Glomerular endothelial cell (primary cell): ENCODE measurements at places on chromosomes 12 and 14. TPM values are rescaled to one million over a fixed set of nuclear protein-coding genes. Genes with fewer than 3 reads are reported as not detected.
A peak's percentile ranks its signal among the peaks of the same experiment; 100 is the strongest.

DNA sequence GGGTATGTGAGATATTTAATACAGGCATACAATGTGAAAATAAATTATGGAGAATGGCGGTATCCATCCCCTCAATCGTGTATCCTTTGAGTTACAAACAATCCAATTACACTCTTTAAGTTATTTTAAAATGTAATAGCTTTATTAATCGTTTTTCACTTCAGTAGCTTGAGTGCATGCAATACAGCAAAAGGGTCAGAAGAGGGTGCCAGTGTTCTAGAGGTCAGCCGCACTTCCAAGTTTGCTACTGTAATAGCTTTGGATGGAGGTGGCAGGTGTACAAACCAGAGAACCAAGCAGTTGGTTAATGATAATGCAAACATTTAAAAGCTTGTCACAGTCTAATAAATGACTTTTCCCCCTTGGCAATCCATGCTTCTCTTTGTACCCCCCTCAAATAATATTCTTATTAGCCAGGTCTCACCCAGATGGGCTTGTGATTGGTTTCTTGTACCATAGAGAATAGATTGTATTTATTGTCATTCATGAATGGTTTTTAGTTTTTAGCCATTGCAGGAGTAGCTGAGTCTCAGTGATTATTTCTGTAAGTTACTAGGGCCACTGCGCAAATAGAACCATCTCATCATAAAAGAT, 127.0 kb downstream of the ERC1 start:
- peak; percentile 69 for DNase-seq

- DNase-seq: peak; percentile 61
Observed at GRCh38 chr12:30996255-30996654, 69.7 kb downstream of the TSPAN11 start.

Gene PACS2
- total RNA-seq: 82.9 and 124 TPM in 2 replicates

- DNase-seq: no peak
Observed at GRCh38 chr12:115305867-115306266, 621.9 kb upstream of the TBX3 start.

GRCh38 chr14:51424041-51424440, 184.0 kb downstream of the TMX1 start:
- DNase-seq: no peak

Gene TEP1
- total RNA-seq: 16.7 and 22.7 TPM in 2 replicates

- DNase-seq: no peak
Observed at GRCh38 chr12:73629893-73630831, 907.5 kb upstream of the ATXN7L3B start.

DNA sequence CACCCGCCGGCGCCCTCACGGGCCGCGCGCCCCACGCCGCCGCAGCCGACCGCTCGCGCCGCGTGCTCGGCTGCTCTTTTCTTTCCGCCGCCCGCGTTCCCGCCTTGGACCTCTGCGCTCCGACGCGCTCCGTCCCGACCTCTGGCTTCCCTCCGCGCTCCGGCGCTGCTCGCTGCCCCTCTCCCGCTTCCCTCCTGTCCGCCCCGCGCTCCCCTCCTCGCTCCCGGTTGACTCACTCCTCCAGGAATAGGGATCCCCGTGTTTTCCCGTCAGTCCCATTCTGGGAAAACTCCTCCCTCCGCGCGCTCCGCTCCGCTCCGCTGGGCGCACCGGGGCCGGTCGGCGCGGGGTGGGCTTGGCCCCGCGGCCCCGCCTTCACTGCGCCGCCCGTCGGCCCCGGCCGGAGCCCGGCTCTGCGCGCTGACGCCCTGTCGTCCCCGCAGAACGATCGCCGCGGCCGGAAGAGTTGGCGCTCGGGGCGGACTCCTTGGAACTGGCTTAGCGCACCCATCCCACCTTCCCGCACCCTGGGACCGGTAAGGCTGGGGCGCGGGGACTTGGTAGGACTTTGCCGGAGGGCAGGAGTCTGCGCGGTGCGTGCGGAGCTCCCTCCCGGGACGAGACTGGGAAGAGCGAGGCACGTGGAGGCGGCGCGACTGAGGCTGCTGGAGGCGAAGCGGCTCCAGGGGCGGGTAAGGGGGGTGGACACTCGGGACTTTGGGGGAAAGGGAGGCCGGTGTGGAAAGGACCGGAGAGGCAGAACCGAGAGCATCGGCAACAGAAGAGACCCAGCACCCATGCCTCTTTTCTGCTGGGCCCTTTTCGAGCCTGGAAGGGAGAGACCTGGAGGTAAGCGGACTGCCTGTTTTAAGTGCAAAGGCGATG, 550 bp downstream of the TEAD4 start:
- DNase-seq: no peak

GRCh38 chr12:124761871-124762270, 101.8 kb downstream of the SCARB1 start:
- no peak for DNase-seq

- DNase-seq: no peak
Observed at GRCh38 chr14:44741431-44741830, 220.3 kb downstream of the KLHL28 start.

Gene SPTB
- total RNA-seq: 0.10 and 0.23 TPM in 2 replicates

- DNase-seq: no peak
Observed at GRCh38 chr14:68088451-68088854, 268.9 kb downstream of the RAD51B start.

GRCh38 chr14:37124614-37125013, 47.8 kb downstream of the SLC25A21 start:
- no peak for DNase-seq

DNA sequence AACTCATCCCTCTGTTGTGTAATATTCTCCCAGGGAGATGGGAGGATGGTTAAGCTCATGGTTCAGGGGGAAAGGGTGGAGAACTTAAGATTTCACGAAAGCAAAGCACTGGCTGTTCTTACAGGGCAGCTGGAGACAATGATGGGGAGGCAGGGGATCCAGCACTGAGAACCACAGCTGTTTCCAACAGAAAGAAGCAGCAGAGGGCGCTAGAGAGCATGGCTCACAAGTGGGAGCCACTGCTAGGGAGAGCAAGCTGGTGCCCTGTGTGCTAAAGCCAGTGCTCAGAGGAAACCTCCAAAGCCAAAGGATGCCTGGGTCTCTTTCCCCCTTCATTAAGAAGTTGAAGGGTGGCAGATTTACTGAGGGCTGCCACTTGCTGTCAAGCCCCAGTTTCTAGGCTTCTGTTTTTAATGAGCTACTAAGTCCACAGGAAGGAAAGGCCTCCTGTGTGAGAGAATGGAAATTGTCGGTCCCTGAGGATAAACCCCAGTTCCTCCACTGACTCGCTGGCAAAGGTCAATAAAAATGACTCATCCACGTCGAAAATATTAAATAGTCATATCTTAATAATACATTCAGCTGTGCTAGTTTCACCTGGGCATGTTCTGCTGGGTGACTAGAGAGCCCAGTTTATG, 199.7 kb downstream of the ANO2 start:
- DNase-seq: peak; percentile 75

Gene AJUBA
- 46.5 and 51.0 TPM in 2 replicates for total RNA-seq
